ENCODE measurements at places on chromosomes 7 and 10. TPM values are rescaled to one million over a fixed set of nuclear protein-coding genes. Genes with fewer than 3 reads are reported as not detected.

DNA sequence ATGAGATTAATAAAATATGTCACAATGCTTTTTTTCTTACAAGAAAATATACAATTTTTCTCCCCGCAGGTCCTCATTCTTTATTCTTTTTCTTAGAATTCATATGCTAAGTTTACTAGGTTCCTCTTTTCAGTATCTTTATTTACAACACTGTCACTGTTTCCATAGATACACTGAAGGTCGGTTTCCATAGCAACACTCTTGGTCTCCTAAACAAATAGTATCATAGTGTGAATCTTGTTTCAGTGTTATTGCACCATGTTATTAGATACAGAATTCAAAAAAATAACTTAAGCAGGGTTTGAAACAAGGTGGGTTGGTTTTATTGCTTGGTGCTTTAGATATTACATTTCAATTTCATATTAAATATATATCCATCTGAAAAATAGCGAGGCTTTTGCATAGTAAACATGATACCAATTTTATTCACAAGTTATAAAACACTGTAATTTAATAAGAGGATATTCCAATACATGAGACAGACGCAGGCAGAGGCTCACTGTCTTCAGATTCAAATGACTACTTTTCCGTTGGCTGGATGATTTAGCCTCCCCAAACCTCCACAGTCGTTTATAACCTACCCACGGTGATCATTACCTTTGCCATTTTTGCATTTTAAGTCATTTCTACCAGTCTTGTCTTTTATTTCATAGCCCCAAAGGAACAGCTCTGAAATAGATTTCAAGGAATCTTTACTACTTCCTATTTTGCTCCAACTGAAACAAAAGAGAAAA is 88.9 kb upstream of the KLF6 start:
- peaks cover 6% of the 10 kb centered on the region for H3K4me1 ChIP-seq
- no peak overlapping the region for H3K4me3 ChIP-seq
- no peaks in the 10 kb centered on the region for H3K36me3 ChIP-seq
- H3K27ac ChIP-seq, result no peak overlapping the region
- H3K27me3 ChIP-seq, result no peaks in the 10 kb centered on the region

- no peak overlapping the region for H3K27ac ChIP-seq
- H3K4me3 ChIP-seq, result no peak overlapping the region
- peaks cover 20% of the 10 kb centered on the region for H3K4me1 ChIP-seq
- no peaks in the 10 kb centered on the region for H3K36me3 ChIP-seq
Observed at GRCh38 chr10:70174058-70174741, 3.9 kb upstream of the SAR1A start.

GRCh38 chr10:99357691-99358090 is 28.5 kb downstream of the CNNM1 start:
- no peak for DNase-seq
- H3K4me1 ChIP-seq, result no peaks in the 10 kb centered on the region

DNA sequence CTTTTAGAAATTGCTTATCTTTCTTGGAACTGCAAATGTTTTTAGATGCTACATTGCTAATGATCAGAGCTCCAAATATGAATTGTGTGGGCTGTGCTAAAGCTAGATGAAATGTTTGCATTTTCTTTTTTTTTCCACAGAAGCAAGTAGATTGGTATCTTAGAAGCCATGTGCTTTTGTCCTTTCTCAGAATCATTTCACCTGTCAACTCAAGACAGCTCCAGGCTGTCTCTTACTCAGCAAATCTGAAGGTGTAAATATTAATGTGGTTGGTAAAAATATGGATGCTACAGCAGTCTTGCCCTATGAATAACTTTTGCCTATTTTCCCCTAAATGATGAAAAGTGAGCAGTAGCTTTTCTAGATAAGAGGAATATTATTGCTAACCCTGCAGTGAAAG is 41.2 kb downstream of the AP3M1 start:
- H3K4me1 ChIP-seq, result no peaks in the 10 kb centered on the region
- H3K36me3 ChIP-seq, result peaks cover 58% of the 10 kb centered on the region
- no peak for DNase-seq
- no peak overlapping the region for H3K4me3 ChIP-seq

DNA sequence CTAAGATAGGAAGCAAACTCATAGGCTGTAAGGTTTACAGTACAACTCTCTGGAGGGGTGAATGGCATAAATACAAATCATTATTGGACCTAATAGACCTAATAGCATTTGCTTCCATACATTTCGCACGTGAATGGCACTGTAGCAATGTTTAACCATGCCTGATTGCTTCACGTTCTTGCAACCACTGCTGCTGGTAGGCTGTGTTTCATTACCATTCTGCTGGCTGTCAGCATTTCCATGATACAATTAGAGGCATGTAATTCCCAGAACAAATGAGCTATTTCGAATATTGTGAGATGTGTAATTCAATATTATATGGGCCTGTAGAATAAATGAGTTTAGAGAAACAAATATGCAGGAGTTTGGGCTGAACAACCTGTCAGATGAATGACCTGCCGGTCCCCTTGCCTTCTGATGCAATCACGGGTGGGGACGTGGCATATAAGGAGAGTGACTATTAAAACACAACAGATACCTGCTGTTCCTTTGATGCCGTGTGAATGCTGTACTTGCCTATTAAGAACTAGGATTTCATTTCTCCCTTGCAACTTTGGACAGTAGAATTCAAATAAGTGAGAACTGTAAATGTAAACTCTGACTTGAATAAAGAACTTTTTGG is 393.4 kb downstream of the ACTR3B start:
- no peak overlapping the region for H3K27ac ChIP-seq
- no peaks in the 10 kb centered on the region for H3K36me3 ChIP-seq
- no peaks in the 10 kb centered on the region for H3K4me1 ChIP-seq
- H3K4me3 ChIP-seq, result no peak overlapping the region

DNA sequence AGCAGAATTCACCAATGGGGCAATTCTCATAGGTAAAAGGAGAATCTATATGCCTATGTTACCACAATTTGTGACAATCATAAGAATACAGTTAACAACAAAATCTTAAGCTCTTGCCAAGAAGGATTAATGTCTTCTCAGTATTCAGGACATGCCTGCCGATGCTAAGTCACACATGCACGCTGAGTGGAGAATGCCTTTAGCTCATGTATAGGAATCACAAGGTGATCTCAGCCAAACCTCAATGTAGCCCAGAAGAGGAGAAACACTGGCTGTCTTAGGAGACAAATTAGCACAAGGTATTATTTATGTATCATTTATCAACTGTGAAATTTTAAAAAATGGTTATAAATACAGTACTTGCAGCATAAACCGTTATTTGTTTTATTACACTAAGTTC is 2.7 kb downstream of the HTR7 start:
- H3K4me1 ChIP-seq, result peaks cover 16% of the 10 kb centered on the region
- no peak overlapping the region for H3K27ac ChIP-seq
- no peak overlapping the region for H3K4me3 ChIP-seq
- H3K27me3 ChIP-seq, result no peaks in the 10 kb centered on the region
- no peaks in the 10 kb centered on the region for H3K36me3 ChIP-seq

DNA sequence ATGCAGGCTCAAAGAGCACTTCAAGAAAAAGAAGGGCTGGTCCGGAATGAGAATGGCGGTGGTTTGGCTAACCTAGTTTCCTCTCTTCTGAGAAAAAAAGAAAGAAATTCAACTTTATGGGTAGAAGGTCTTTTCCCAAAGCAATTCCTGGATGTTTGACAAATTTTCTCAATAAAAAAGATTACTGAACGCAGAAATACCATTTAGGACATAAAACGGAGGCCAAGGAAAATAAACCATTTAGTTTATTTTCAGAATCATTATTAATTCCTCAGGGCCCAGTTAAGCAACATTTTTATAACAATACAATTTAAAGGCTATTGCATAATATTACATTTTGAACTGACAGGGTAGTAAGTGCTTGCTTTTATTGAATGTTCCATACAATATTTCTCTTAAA is 284.6 kb upstream of the ANKRD30A start:
- no peaks in the 10 kb centered on the region for H3K4me1 ChIP-seq
- no peaks in the 10 kb centered on the region for H3K36me3 ChIP-seq
- no peak for DNase-seq
- H3K27ac ChIP-seq, result no peak overlapping the region
- no peaks in the 10 kb centered on the region for H3K27me3 ChIP-seq
- H3K4me3 ChIP-seq, result no peak overlapping the region

DNA sequence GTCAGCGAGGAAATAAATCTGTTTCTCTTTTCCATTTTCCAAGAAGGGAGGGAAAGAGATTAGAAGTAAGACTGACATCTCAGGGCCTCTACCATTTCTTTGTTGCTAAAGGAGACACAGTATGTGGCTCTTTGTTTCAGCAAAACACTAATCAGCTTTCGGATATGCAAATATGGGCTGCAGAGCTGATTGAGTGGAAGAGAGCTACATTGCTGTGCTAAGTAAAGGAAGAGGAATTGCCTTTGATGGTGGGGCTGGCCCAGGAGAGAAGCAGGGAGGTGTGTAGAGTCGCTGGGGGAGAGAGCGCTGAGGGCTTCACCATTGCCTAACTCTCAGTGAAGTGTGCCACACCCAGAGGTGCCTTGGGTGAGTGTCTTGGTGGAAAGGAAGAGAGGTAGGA is 284.8 kb downstream of the SDK1 start:
- DNase-seq, result no peak
- H3K4me3 ChIP-seq, result no peak overlapping the region
- H3K36me3 ChIP-seq, result no peaks in the 10 kb centered on the region
- H3K27ac ChIP-seq, result no peak overlapping the region

DNA sequence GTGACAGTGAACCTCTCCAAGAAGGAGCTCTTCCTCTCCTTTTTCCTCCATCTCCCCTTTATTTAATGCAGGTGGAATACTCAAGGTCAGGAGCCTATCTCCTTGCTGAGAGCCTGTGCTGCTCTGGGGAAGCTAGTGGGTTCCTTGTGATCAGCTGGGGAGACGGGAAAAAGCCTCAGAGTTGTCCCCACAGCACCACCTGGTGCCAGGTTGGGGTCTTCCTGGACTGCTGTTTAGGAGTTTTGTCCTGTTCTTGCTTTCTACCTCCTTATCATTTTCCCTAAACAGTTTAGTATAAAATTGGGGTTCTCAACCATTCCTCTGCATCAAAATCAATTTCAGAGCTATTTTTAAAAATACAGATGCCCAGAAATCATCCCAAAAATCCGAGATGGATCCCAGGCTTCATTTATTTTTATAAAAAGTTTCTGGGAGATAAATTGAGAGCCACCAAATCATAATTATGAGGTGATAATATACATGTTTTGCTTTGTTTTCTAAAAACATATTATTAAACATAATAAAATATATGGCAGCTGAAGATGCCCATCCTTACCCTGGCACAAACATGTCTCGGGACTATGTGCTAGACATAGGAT is 44.3 kb downstream of the MACC1 start:
- no peak overlapping the region for H3K27ac ChIP-seq
- peaks cover 31% of the 10 kb centered on the region for H3K36me3 ChIP-seq
- peak; percentile 42 for DNase-seq
- no peak overlapping the region for H3K4me3 ChIP-seq
- H3K27me3 ChIP-seq, result no peaks in the 10 kb centered on the region

GRCh38 chr7:20326342-20326741 is 4.4 kb upstream of the ITGB8 start:
- DNase-seq, result no peak
- H3K36me3 ChIP-seq, result no peaks in the 10 kb centered on the region
- no peaks in the 10 kb centered on the region for H3K27me3 ChIP-seq
- H3K27ac ChIP-seq, result no peak overlapping the region

DNA sequence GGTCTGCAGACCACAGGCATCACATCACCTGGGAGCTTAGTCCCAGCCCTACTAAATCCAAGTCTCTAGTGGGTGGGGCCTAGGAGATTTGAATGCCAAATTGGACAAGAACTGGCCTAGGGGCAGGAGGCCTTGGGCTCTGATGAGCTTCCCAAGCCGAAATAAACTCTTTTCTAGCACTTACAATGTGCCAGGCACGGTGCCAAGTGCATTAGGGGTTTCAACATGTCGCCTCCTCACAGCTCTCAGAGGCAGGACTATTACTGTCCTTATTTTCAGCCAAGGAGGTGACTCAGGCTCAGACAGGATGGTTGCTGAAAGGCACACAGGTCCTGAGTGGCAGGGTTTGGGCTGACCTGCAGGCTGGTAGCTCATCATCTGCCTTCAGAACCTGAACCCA is 9.2 kb upstream of the CPA1 start:
- H3K36me3 ChIP-seq, result no peaks in the 10 kb centered on the region
- no peak for DNase-seq
- H3K4me3 ChIP-seq, result no peak overlapping the region
- H3K4me1 ChIP-seq, result peaks cover 21% of the 10 kb centered on the region
- no peak overlapping the region for H3K27ac ChIP-seq

GRCh38 chr10:103752680-103753248 is 102.6 kb downstream of the SH3PXD2A start:
- DNase-seq, result no peak
- H3K27ac ChIP-seq, result no peak overlapping the region
- H3K4me1 ChIP-seq, result peaks cover 26% of the 10 kb centered on the region

DNA sequence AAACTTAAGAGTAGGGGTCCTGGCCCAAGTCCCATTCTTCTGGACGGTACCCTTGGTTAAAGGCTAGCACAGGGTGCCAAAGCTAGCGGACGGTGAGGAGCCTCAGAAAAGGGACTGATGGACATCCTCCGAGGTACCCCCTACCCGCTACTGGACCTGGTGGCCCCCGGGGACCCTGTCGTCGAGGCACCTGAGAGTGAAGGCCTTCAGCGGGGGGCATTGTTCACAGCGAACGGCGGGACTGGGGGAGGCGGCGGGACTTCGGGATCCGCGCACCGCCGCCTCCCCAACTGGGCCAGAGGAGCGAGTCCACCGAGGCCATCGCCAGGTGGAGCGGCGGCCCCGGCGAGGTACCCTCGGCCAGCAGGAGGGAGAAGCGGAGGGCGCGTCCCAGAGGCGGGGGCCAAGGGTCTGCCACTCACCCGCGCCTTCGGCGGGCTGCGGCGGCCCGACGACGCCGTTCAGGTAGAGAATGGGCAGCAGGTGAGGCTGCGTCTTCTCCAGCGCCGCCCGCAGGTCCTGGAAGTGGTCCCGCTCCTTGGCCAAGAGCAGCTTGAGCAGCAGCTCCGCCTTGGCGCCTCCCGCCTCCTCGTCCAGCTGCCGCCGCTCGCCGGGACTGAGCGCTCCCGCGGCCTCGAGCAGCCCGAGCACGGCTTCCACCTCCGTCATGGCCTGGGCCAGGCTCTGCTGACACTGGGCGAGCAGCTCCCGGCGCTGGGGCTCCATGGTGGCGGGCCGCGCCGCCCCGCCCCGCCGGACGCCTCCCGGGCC is 575 bp downstream of the DLG5 start:
- H3K4me1 ChIP-seq, result peaks cover 36% of the 10 kb centered on the region
- peak overlapping the region; percentile 80 for H3K4me3 ChIP-seq
- peak; percentile 63 for DNase-seq
- H3K27me3 ChIP-seq, result no peaks in the 10 kb centered on the region
- no peak overlapping the region for H3K27ac ChIP-seq

SAMD9 gene
- 12.1 TPM for total RNA-seq

ICA1 gene
- 33.8 TPM for total RNA-seq

DGKB gene
- total RNA-seq, result 0.48 TPM

SEMA3A gene
- total RNA-seq, result 6.3 TPM

GDF2 gene
- not detected for total RNA-seq

PTER gene
- 20.6 TPM for total RNA-seq

CYP2C8 gene
- total RNA-seq, result not detected

RADIL gene
- 0.35 TPM for total RNA-seq

OR2A5 gene
- not detected for total RNA-seq

CCDC172 gene
- total RNA-seq, result not detected

Measured in PC-9 (cell line).